Astrocyte (in vitro differentiated cells and primary cell): ENCODE measurements at places on chromosomes 5 and 9.

DNA sequence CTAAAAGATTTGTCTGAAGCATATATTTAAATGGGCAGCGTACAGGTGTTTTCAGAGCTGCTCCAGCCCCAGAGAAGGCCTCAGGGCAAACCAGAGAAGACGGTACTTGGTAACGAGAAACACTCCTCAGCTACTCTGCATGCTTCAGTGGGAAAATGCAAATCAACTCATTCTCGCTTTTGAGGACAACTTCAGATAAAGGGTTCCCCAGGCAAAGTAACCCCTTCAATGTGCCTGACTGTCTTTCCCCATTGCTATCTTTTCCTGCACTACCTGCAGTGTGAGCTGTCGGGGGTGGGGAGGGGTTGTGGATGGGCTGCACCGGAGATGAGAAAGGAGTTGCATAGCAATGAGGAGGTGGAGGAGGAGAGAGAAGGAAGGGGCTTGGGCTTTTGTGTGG, 339.7 kb upstream of the CLINT1 start:
- peaks cover 3% of the 10 kb centered on the region for H3K27me3 ChIP-seq
- no peak for DNase-seq
- no peaks in the 10 kb centered on the region for H3K36me3 ChIP-seq
- no peak overlapping the region for H3K4me3 ChIP-seq
- no peak overlapping the region for H3K27ac ChIP-seq
- H3K4me1 ChIP-seq, result no peaks in the 10 kb centered on the region

GRCh38 chr9:33158843-33159776, 8.0 kb downstream of the B4GALT1 start:
- no peak for DNase-seq
- no peaks in the 10 kb centered on the region for H3K36me3 ChIP-seq
- H3K4me1 ChIP-seq, result peaks cover 52% of the 10 kb centered on the region
- no peaks in the 10 kb centered on the region for H3K27me3 ChIP-seq
- peak overlapping the region; percentile 25 for H3K4me3 ChIP-seq

DNA sequence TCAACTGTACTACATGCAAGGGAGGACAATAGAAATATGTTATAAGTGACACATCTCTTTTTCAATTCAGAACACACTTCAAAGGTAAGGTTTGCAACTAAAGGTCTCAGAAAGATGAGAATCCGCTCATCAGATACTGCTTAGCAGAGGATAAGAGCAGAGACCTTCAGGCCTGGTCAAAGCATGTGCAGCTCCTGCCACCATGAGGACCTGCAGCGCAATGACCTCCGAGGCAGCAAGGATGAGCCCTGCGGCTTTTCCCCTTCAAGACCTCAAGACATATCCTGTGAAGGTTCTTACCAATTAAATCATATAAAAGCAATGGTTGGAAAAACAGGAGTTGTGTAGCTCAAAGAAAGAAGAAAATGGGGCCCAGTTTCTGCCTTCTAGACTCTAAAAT, 135.8 kb downstream of the TRIM36 start:
- DNase-seq, result no peak
- no peaks in the 10 kb centered on the region for H3K4me1 ChIP-seq
- no peak overlapping the region for H3K4me3 ChIP-seq
- H3K27me3 ChIP-seq, result no peaks in the 10 kb centered on the region
- H3K27ac ChIP-seq, result no peak overlapping the region

GRCh38 chr9:132854832-132855231, 23.3 kb downstream of the AK8 start:
- H3K4me1 ChIP-seq, result peaks cover 4% of the 10 kb centered on the region
- no peaks in the 10 kb centered on the region for H3K36me3 ChIP-seq
- DNase-seq, result no peak
- H3K27ac ChIP-seq, result no peak overlapping the region
- no peak overlapping the region for H3K4me3 ChIP-seq
- peaks cover 2% of the 10 kb centered on the region for H3K27me3 ChIP-seq

DNA sequence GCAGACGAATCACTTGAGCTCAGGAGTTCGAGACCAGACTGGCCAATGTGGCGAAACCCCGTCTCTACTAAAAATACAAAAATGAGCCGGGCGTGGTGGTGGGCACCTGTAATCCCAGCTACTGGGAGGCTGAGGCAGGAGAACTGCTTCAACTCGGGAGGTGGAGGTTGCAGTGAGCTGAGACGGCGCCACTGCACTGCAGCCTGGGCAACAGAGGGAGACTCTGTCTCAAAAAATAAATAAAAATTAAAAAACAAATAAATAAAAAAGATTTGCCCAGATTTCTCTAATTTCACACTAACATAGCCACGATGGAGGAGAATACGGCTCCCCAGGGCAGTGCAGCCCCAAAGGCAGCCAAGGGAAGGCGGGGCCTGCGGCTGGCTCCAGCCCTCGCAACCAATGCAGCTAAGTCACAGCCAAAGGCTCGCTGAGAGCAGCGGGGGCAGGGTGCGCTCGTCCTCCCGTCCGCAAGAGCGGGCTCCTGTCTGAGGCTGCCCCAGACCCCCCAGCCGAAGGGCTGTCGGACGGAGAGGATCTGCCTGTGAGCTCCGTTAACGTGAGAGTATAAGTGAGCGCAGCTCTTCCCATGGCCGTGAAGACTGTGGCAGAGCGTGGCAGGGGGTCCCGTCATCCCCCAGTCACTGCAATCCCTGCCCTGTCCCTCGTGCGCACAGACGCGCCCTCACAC, 43.5 kb downstream of the SLC12A7 start:
- H3K4me1 ChIP-seq, result no peaks in the 10 kb centered on the region
- no peak overlapping the region for H3K27ac ChIP-seq
- no peak for DNase-seq
- H3K27me3 ChIP-seq, result no peaks in the 10 kb centered on the region

DNA sequence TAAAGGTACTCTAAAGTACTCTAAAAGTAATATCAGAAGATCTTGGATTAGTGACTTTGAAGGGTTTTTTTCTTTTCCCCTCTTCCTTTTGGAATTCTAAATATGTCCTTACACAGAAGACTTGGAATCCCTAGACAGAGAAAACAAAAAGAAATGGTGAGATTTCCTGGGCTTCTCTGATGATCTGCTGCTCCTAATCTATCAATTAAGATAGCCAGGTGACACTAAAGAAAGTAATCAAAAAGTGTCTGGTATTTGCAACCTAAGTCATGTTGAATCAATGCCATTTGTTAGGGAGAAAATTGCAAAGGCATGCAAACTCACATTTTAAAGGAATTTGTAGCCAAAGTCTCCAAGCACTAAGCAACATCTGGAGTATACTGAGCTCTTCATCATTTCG, 29.5 kb upstream of the MYO10 start:
- no peak overlapping the region for H3K4me3 ChIP-seq
- H3K4me1 ChIP-seq, result no peaks in the 10 kb centered on the region
- peak; percentile 12 for DNase-seq
- H3K27me3 ChIP-seq, result no peaks in the 10 kb centered on the region

DNA sequence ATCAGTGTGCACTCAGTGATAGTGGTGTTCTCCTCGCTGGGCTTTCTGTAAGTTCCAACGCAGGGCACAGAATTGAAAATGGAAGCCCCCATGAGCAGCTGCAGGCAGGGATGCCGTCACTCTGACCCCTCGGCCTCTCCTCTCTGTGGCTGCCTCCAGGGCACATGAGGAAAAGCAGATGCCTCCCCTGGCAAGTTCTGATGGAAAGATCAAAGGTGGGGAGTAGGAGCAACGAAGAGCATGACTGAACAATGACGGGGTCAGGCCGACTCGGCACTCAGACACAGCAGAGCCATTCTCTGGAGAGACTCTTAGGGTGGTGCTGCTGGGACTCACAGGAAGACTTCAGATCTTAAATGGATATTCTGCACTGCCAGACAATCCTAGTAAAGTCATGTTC, 65.6 kb upstream of the CKMT2 start:
- H3K4me3 ChIP-seq, result no peak overlapping the region
- no peaks in the 10 kb centered on the region for H3K27me3 ChIP-seq
- no peak for DNase-seq
- no peak overlapping the region for H3K27ac ChIP-seq

GRCh38 chr5:94217216-94217615, 401.2 kb downstream of the KIAA0825 start:
- no peaks in the 10 kb centered on the region for H3K36me3 ChIP-seq
- H3K27ac ChIP-seq, result peak overlapping the region; percentile 70
- no peak overlapping the region for H3K4me3 ChIP-seq
- H3K4me1 ChIP-seq, result peaks cover 15% of the 10 kb centered on the region

DNA sequence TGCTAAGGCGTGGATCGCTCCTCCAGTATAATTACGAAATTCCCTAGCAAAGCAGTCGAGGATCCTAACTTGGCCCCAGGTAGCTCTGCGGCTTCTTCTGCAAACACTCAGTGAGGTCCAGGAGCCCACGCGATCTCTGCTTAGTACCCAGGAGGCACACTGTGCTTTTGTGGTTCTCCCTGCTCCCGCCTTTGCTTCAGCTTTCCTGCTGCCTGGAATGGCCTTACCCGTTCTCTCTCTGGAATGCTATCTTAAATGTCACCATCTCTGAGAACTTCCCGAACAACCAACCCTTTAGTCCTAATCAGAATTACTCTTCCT, 639 bp downstream of the INVS start:
- peak overlapping the region; percentile 78 for H3K4me3 ChIP-seq
- no peak for DNase-seq
- peak overlapping the region; percentile 81 for H3K27ac ChIP-seq
- H3K36me3 ChIP-seq, result no peaks in the 10 kb centered on the region
- H3K27me3 ChIP-seq, result no peaks in the 10 kb centered on the region

DNA sequence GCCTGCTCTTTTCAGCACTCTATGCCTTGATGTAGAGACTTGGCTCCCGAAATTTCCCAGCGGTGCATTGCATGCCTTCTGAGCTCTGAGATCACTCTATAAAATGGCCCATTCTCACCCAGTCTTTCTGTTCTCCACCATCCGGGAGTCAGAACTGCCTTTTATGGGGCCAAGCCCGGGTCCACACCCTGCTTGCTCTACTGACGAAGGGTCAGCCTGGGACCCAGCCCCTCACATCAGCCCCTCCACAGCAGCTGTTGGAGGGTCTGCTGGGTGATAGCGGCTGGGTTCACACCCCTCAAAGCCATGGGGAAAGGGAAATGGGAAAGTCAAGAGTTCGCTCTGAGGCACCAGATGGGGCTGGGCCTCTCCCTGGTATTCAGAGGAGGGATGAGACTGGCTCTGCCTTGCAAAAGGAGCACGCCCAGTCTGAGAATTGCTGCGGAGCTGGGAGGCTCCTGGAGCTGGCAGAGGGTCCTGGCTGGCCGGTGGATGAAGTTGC, 66.0 kb upstream of the ORM1 start:
- no peak for DNase-seq
- H3K4me3 ChIP-seq, result no peak overlapping the region
- H3K4me1 ChIP-seq, result no peaks in the 10 kb centered on the region
- H3K27me3 ChIP-seq, result no peaks in the 10 kb centered on the region

DNA sequence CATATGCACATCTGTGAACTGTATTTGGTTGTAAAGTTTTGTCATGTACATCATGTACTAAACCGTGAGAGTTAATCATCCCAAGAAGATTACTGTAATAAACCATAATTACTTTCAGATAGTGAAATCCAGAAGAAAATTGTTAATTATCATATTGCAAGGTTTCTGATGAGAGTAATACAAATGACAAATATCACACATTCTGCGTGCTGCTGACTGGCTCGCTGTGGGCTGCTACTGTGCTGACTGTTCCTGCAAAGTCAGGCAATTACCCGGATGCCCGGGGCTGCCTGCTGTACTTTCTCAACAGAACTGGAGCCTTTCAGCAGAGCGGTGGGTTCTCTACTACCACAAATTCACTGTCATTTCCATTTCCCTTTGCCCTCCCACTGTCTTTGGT, 68.3 kb downstream of the SMARCA2 start:
- peaks cover 36% of the 10 kb centered on the region for H3K36me3 ChIP-seq
- H3K4me1 ChIP-seq, result no peaks in the 10 kb centered on the region
- no peak for DNase-seq
- no peaks in the 10 kb centered on the region for H3K27me3 ChIP-seq

DNA sequence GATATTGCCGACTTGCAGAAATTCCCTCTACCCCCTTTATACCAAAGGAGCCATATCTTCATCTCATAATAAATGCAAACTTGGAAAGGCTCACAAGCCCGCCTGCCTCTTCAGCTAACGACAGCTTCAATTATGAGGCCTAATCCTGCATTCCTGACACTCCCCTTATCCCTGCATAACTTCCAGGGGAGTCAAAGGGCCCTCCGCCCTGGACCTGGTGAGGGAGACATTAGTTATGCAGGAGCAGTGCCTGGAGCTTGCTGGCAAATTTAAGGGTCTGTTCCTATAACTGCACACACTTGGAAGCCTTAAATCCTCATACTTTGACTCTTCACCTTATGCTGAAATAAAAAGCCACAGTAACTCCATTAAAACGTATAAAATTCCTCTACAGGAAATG, 617.9 kb downstream of the BNC2 start:
- no peaks in the 10 kb centered on the region for H3K27me3 ChIP-seq
- peaks cover 3% of the 10 kb centered on the region for H3K4me1 ChIP-seq
- H3K27ac ChIP-seq, result no peak overlapping the region
- H3K4me3 ChIP-seq, result no peak overlapping the region
- no peaks in the 10 kb centered on the region for H3K36me3 ChIP-seq
- DNase-seq, result no peak

- DNase-seq, result no peak
- no peaks in the 10 kb centered on the region for H3K27me3 ChIP-seq
- H3K27ac ChIP-seq, result no peak overlapping the region
- H3K4me1 ChIP-seq, result no peaks in the 10 kb centered on the region
- H3K4me3 ChIP-seq, result no peak overlapping the region
- no peaks in the 10 kb centered on the region for H3K36me3 ChIP-seq
Measured at GRCh38 chr9:84349671-84350070, 9.1 kb upstream of the SLC28A3 start.

- no peaks in the 10 kb centered on the region for H3K27me3 ChIP-seq
- peaks cover 35% of the 10 kb centered on the region for H3K4me1 ChIP-seq
- DNase-seq, result no peak
- H3K27ac ChIP-seq, result no peak overlapping the region
Measured at GRCh38 chr9:5556101-5556705, 45.9 kb downstream of the PDCD1LG2 start.

- H3K27me3 ChIP-seq, result no peaks in the 10 kb centered on the region
- H3K4me3 ChIP-seq, result no peak overlapping the region
- no peaks in the 10 kb centered on the region for H3K36me3 ChIP-seq
Measured at GRCh38 chr9:19992556-19992955, 203.7 kb upstream of the SLC24A2 start.

- DNase-seq, result no peak
- H3K4me1 ChIP-seq, result no peaks in the 10 kb centered on the region
- H3K4me3 ChIP-seq, result no peak overlapping the region
- H3K27me3 ChIP-seq, result no peaks in the 10 kb centered on the region
- no peak overlapping the region for H3K27ac ChIP-seq
Measured at GRCh38 chr5:7415123-7415522, 19.2 kb downstream of the ADCY2 start.

GRCh38 chr9:98808411-98808815, 943 bp downstream of the GALNT12 start:
- no peaks in the 10 kb centered on the region for H3K36me3 ChIP-seq
- H3K4me3 ChIP-seq, result peak overlapping the region; percentile 55
- H3K4me1 ChIP-seq, result peaks cover 16% of the 10 kb centered on the region
- H3K27me3 ChIP-seq, result peaks cover 15% of the 10 kb centered on the region
- H3K27ac ChIP-seq, result no peak overlapping the region

GRCh38 chr9:130632081-130632710, 32.2 kb upstream of the PRDM12 start:
- no peaks in the 10 kb centered on the region for H3K27me3 ChIP-seq
- no peak overlapping the region for H3K4me3 ChIP-seq
- peaks cover 23% of the 10 kb centered on the region for H3K36me3 ChIP-seq
- no peak for DNase-seq
- no peaks in the 10 kb centered on the region for H3K4me1 ChIP-seq
